ENCODE measurements at places on chromosomes 11 and 22.
A peak's percentile ranks its signal among the peaks of the same experiment; 100 is the strongest.

DNA sequence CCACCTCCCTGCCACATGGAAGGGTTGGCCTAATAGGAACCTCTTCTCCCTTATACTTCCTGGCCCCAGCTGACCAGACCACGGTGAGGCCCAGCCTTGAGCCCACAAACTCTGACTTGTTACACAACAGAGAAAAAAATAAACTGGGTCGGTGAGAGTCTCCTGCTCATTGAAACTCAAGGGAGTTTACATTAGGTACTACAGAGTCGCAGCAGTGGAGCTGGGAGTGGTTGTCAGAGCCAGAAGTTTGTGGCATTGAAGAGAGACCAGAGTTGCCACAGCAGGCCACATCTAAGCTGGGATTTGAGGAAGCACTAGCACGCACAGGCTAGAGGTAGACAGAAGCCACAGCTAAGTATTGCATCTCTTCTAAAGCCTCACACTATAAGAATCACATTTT is 296.2 kb downstream of the DDX10 start:
- no peak for DNase-seq

DNA sequence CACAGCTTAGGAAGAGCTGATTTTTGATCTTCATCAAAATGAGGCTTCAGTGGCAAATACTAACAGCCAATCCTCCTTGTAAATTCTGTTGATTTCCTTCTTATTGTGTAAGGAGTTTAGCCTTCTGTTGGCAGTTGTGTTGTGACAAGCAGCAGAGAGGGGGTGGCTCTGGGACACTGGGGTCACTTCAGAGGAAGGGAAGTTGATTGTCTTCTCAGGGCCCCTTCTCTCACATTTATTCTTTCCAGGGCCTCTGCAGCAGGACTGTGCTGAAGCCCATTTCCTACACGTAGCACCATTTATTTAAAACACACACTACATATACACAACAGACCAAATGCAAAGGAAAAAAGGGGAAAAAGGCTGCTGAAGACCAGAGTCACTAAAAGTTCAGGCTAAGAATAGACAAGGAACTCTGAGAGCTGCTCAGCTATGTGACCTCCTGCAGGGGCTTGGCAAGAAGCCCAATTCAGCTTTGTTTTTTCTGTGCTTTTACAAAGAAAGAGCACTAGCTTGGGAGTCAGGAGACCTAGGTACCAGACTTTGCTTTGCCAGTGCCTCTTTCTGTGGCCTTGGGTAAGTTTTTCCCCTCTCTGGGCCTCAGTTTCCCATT is 28.3 kb upstream of the UPB1 start:
- peak; percentile 76 for DNase-seq

GRCh38 chr11:122038543-122038942 is 77.5 kb downstream of the BLID start:
- DNase-seq = peak; percentile 97

- DNase-seq = no peak
Observed at GRCh38 chr11:102280245-102280833, 36.9 kb upstream of the BIRC3 start.

DNA sequence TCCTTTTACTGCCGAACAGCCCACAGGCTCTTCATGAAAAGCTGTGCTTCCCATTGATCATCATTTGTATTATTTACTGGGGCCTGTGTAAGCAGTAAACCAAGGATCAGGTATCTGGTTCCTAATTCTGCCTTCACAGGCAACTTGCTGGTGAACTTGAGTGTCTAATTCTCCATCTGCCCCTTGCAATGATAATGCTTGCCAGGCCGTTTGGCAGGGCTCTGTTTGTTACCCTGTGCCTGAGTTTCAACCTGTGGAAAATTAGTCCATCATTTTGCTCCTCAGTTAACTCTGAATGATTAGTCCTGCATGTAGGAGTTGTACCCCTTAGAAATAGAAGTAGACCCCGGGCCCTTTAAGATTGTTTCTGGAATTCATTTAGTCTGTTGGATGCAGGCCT is 298.4 kb upstream of the CADM1 start:
- DNase-seq = no peak

DNA sequence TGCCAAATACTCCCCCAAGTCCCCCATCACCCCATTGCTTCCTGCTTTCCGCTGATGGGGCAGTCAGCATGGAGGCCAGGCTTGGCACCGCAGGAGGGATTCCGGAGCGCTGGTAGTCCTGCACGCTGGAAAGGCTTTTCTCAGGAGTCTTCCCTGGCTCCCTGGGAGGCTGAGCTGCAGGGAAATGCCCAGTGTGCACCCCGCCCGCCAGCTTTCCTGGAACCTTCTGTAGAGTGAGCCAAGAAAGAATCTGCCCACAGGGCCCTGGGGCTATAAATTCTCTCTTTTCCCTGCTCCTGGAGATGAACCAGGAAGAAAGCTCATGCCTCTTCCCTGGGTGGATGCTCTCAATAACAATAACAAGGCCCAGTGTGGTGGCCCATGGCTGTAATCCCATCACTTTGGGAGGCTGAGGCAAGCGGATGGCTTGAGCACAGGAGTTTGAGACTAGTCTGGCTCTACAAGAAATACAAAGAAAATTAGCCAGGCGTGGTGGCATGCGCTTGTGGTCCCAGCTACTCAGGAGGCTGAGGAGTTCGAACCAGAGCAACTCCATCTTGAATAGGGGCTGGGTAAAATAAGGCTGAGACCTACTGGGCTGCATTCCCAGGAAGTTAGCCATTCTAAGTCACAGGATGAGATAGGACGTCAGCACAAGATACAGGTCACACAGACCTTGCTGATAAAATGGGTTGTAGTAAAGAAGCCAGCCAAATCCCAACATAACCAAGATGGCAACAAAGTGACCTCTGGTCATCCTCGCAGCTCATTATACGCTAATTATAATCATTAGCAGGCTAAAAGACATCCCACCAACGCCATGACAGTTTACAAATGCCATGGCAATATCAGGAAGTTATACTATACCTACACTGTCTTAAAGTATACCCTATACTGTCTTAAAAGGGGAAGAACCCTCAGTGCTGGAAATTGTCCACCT is 46.4 kb upstream of the FTH1 start:
- no peak for DNase-seq

GRCh38 chr11:86644291-86644690 is 28.1 kb downstream of the ME3 start:
- peak; percentile 28 for DNase-seq

DNA sequence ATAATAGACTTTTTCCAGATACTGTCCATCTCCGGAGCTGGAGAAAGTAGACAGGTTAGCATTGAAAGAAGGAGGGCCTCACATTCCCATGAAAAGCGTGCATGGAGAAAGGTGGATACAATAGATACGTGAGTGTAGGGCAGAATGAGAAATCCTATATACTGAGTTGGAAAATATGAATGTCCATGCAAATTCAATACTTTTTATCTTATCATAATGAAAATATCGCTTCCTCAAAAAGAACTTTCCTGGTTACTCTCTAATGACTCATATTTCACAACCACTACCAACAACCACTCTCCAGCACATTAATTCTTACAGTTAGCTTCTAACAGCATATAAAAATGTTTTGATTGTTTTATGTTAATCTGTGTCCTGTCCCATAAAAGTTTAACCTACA is 22.0 kb upstream of the MS4A6A start:
- DNase-seq = no peak

GRCh38 chr11:90639461-90639993 is 416.7 kb upstream of the CHORDC1 start:
- DNase-seq = peak; percentile 79

- DNase-seq = no peak
Observed at GRCh38 chr11:14270690-14271542, 88.1 kb downstream of the RRAS2 start.

GRCh38 chr11:110985547-110985946 is 260.0 kb upstream of the POU2AF2 start:
- no peak for DNase-seq

All from fibroblast of skin of abdomen (primary cell).